ENCODE measurements at places on chromosomes 12 and 14.

- DNase-seq, result peak; percentile 45
These were observed 49.1 kb upstream of the KCNH3 start for GRCh38 chr12:49489720-49490119.

- DNase-seq, result no peak
These were observed 45.6 kb downstream of the EFCAB11 start for GRCh38 chr14:89908712-89909450.

GRCh38 chr14:67722293-67722692, 20.6 kb downstream of the RDH12 start:
- no peak for DNase-seq

DNA sequence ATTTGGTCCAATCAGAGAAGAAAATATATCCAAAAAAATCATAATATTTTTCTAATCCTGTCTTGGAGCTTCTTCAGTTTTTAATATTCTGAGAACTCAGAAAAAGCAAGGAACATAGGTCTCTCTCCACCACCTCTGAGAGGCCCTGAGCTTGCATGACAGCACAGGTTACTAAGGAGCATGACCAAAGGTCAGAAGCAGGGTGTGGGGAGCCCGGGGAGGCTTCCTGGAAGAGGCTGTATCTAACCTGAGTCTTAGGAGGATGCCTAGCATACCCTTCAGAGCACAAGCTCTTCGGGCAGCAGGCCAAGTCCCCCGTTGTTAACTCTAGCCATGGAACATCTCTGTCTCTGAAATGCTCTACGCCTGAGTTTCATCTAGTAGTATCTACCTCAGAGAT, 15.7 kb upstream of the STON2 start:
- DNase-seq, result no peak

DNA sequence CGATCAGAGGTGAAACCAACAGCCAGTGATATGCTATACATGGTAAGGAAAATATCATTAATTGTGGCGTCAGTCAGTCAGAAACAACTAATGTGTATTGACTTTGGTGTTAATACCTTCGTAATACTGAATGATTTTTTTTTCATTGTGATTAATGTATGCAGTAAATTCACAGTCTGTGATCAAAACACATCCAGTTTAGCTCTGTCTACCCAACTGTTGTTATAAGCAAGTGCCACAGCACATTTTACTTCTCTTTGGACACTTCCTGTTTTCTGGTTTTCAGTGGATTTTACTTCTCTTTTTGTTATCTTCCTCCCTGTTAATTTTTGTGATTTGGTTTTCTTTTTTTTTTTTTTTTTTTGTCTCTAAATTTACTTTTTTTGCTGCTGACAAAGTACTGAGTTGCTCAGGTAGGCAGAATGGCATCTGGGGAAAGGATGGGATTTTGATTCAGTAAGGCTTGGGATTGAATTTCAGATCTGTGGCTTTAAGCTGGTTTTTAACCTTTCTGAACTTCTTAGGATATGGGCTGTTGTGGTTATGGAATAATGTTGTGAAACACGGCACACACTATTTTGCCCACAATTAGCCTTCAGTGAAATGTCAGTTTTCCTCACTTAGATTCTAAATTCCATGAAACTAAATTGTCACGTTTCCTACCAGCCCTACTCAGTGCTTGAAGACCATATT, 604 bp downstream of the GLIPR1 start:
- no peak for DNase-seq

DNA sequence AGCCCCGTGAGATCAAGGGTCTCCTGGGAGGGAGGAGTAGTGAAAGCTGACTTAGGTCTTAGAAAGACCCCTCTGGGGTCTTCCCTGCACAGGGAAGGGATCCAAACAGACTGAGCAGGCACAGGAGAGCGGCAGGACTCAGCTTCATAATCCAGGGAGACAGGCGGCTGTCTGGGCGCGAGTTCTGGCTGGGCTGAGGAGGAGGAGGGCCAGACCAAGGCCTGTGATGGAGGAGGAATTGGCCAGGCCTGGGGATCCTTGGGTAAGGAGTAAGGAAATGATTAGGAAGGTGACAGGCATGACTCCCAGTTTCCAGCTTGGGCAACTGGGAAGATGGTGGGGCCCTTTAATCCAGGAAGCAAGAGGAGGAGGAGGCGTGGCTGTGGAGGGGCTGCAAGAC, 93.1 kb downstream of the DICER1 start:
- no peak for DNase-seq

DNA sequence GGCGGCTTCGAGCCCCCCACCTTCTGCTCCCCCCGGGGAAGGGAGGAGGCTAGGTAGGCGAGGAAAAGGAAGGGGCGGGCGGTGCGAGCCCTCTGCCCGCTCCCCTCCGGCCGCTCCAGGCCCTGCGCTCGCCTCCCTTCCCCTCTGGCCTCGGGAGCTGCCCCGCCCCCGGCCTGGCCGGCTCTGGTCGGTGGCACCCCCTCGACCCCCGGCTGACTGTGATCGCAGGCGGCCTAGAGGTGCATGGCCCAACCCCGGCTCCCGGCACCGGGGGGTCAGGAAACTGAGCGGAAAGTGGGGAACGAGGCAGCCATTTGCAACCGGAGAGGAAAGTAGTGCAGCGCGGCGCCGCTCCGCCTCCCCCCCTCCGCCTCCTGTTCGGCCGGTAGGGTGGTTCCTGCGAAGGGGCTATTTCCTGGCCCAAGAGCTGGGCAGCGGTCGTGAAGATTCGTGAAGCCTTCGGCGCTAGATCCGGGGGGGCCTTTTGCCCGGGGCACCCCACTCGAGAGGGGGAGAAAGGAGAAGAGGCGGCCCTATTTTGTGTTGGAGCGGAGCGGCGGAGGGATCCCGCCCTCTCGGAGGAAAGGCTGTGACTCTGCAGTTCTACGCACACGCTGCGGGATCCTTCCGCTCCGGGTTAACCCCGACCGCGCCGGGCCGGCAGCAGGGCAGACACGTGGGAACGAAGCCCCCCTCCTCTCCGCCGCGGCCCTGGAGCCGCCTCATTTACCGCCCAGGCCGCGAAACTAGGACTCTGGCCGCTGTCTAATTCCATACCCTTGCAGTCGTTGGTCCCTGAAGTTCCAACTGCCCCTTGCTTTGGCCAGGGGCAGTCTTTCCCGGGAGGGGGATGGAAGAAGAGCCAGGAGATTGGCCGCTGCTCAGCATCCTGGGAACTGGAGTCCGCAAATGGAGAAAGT, at the start of gene KMT2D:
KMT2D (minus strand) TSS at position 558 of the 920 bp plus-strand sequence. CDS start 5,470 bp downstream, outside the sequence.
- peak; percentile 93 for DNase-seq

DNA sequence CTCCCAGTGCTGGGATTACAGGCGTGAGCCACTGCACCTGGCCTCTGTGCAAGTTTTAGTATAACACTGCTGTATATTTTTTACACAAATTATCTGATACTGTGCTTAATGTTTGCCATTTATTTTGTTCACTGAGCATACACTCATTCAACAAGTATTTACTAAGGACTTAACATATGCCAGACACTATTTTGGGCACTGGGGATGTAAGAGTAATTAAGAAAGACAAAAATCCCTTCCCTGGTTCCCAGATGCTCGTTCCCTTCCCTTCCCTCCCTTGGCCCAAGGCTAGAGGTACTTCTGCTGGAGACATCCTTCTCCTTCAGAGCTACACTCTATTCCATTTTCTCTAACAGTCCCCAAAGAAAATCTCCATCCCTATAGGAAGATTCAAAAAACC, 12.5 kb downstream of the CIT start:
- DNase-seq, result no peak

DNA sequence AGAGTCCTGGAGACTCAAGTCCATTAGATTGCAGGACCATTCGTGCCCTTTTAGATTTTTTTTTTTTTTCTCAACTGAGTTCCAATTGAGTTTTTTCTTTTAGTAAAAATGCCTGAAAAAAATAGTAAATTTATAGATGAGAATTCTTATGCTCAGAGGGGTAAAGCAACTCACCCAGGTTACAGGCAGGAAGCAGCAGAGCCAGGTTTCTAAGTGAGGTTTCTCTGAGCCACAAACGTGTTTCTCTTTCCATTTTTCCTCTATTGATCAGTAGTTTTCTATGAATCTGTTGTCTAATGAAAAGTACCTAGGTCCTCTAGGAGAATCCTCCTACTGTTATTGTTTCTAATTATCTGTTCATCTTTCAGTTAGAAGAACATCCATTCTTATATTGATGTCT, 66.4 kb upstream of the C12orf71 start:
- no peak for DNase-seq

DNA sequence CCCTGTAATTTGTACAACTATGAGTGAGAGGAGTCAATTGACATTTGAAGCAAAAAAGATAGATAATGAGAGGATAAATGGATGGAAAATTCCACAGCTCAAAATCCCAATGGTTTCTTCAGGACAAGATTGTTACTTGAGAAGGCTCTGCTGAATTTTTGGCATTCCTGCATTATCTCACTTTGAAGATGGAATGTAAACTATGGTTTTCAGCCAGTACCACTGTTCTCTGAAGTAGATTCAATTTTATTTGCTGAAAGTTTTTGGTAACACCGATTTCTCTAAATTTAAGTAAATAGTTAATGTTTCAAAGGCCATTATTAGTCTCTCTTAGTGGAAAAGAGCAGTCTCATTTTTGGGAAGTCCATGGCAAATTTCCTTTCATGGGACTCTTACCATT, 121.9 kb upstream of the SLC38A2 start:
- no peak for DNase-seq

- DNase-seq, result no peak
These were observed at the start of gene CD163L1 for GRCh38 chr12:7444076-7444475. Gene CD163L1 (minus strand): TSS chr12:7444153. CDS start chr12:7444127, 26 bp downstream.

- DNase-seq, result no peak
These were observed 1.9 kb downstream of the RNASE7 start for GRCh38 chr14:21043974-21044618.

DNA sequence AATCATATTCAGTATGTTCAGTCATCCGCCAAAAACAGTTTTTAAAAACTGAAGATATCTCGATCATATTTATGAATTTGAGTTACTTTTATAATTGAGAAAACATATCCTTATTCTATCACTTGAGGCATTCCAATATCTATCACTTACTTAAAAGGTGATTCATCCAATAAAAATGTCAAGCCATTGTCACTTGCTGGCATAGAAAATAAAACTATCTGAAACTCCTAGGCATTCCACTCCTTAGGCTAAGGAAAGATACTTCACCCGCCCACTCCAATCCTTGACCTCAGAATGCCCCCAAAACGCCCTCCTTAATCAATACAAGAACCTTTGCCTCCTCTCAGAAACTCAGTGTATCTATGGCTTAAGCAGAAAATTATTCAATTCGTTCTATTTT, 51.3 kb upstream of the AMIGO2 start:
- no peak for DNase-seq

- no peak for DNase-seq
These were observed 37.6 kb upstream of the PRMT8 start for GRCh38 chr12:3453206-3453989.

- no peak for DNase-seq
These were observed 391.2 kb downstream of the AEBP2 start for GRCh38 chr12:19830446-19830845.

DNA sequence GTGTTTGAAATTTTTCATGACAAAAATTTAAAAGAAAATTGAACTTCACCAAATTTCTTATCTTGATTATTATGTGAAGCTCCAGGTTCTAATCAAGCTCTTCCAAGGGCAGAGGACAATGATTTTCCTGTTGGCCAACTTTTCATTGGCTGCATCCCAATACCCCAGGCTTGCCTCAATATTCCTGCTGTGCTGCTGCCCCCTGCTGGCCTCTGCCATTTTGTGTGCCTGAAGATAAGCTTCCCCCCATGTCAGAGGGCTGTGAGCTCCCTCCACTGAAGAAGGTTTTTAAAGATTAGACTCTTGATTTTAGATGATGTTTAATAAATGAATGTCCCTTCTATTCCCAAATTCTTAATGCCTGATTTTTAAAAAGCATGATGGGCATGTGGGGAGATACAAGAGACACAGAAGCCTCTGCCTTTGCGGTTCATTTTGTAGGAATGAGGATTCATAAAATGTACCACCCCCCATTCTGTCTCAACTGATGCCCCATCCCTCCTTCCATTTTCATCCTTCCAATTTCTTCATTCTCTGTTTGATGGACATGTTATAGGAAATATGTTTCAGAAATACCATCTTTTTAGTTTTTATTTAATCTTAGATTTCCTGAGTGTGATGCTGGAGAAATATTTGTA, 76.7 kb upstream of the RGS6 start:
- peak; percentile 53 for DNase-seq

DNA sequence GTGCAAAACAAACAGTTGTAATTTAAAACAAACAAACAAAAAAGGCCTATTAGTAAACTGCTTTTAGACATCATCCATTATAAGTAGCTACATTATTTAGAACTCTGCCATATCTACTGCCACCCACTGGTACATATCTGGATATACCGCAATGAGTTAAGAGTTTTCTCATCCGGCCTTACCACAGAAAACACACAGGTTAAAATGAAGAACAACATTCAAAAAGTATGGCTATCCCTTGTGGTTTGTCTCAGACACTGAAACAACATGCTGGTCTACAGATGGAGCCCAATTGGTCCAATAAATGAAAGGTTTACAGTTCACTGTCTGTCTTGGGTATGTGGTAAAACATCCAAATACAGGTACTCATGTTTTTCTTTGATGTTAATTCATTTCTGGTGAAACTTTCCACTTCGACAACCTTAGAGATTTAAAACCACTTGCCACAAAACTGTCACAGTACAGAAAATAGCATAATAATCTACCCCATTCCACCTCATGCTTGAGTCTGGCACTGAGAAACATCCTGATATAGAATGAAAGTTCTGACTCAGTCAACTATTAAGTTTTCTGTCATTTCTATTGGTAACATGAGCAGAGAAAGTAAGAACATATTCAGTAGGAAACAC, 354.3 kb downstream of the CEP128 start:
- peak; percentile 6 for DNase-seq

- no peak for DNase-seq
These were observed 85.4 kb downstream of the CHGA start for GRCh38 chr14:93008381-93008780.

GRCh38 chr12:93727911-93728310, 50.7 kb downstream of the CRADD start:
- no peak for DNase-seq

DNA sequence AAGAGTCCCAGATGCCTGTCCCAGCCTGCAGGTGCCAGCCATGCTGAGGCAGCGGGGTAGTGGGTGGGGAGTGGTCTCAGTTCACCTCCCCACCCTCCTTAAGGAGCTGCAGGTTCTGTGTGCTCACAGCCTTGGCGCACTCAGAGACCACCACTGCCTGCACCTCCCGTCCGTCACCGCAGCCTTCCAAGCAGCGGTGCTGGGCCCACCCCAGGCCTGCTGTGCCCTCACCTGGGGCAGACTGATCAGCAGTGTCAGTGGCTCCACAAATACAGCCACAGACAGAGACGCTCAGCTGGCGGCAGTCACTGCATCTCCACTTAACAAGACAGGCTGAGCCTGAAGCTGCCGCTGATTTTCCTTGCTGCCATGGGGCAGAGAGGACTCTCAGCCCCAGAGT, 120.2 kb downstream of the RFLNA start:
- DNase-seq, result no peak

All from RWPE1 (cell line).